ENCODE measurements at places on chromosomes 16 and 17. TPM values are rescaled to one million over a fixed set of nuclear protein-coding genes. Genes with fewer than 3 reads are reported as not detected.

KRTAP4-1 gene
- not detected for polyA plus RNA-seq

DNA sequence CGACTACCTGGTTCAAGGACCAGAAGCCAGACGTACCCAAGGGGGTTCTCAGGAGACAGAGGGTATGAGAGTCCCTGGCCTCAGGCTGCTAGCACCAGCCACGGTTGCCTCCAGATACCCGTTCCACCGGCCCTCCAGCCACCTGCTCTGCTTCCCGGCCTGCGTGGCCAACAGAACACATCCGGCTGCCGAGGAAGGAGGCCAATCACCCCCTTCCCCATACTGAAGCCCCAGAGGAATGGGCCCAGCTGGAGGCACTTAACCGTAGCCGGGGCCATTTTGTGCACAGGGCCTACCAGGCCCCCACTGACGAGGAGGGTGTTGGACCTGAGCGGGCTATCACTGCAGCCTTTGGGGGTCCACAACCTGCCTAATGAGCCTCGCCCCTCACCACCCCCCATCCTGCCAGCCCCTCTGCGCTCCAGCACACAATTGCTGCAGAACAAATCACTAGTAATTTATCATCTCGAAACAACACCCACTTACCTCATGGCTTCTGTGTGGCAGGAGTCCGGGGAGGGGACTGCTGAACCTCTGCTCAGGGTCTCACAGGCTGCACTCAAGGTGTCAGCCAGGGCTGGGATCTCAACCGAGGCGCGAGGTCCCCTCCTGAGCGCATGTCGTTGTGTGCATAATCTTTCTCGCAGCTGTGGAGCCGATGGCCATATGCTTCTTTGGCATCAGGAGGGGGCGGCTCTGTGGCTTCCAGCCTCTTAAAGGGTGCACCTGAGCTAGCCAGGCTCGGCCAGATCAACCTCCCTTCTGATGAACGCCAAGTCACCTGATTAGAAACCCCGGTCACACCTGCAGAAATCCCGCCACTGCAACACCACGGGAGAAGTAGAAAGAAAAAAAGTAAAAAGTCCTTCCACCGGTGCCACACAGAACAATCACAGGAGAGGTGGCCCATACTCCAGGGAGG is 10.1 kb upstream of the KREMEN2 start:
- no peaks in the 10 kb centered on the region for H3K36me3 ChIP-seq
- no peaks in the 10 kb centered on the region for H3K4me1 ChIP-seq
- no peak overlapping the region for H3K27ac ChIP-seq
- H3K4me3 ChIP-seq = no peak overlapping the region
- no peaks in the 10 kb centered on the region for H3K27me3 ChIP-seq

DNA sequence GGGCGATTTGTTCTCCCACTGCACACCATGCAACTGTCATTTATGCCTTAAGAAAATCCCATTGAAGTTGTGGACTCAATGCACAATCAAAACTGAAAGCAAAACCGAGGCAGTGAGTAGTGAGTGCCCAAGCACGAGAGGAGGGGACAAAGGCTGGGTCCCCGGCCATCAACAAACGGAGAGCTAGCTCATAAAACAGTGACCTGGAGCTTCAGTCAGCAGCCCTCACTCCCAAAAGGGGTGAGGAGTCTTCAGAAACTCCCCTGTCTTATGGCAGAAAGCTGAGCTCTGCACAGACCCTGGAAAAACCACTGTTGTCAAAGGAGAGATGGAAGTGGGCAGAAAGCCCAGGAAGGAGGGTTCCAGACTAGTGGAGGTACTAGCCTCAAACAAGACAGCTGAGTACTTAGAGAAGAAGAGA is 96.9 kb downstream of the ADCY9 start:
- no peaks in the 10 kb centered on the region for H3K36me3 ChIP-seq
- no peak for DNase-seq
- H3K27me3 ChIP-seq = no peaks in the 10 kb centered on the region
- H3K4me1 ChIP-seq = peaks cover 9% of the 10 kb centered on the region

GRCh38 chr17:57234061-57234738 is 22.1 kb upstream of the MSI2 start:
- H3K27ac ChIP-seq = no peak overlapping the region
- no peaks in the 10 kb centered on the region for H3K36me3 ChIP-seq
- H3K4me3 ChIP-seq = no peak overlapping the region
- no peaks in the 10 kb centered on the region for H3K4me1 ChIP-seq
- no peak for DNase-seq
- no peaks in the 10 kb centered on the region for H3K27me3 ChIP-seq

GRCh38 chr17:73546770-73547536 is 97.3 kb downstream of the SDK2 start:
- no peaks in the 10 kb centered on the region for H3K27me3 ChIP-seq
- no peak overlapping the region for H3K27ac ChIP-seq

DNA sequence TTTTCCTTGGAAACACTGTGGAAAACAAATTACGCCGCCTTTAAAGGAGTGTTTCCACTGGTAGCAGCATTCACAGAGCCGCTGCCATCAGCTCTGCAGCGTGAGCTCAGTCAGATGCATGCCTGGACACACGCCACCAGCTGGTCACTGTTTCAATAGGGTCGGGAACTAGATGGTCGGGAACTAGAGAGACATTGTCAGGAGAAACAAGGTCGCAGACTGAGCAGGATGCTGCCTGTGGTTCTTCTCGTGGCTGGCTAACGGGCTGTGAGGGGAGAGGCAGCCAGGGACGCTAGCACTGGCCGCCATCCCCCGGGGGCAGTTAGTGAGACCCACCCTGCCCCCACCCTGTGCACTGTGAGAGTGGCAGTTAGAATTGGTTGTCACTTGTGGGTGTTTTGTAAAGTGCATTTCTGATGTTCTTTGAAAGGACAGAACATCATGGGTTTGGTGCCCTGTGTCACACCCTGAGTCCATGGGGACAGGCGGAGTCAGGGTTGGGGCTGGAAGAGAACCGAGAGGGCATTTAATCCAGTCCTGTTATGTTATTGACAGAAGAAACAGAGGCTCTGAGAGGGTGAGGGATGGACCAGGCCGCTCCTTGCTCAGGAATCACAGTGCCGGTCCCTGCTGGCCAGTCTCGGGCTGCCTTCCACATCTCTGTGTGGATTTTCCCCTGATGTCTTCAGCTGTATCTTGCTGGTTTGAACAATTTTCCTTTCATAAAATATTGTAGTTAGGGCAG is 86.3 kb downstream of the SPECC1 start:
- H3K36me3 ChIP-seq = no peaks in the 10 kb centered on the region
- H3K27me3 ChIP-seq = no peaks in the 10 kb centered on the region
- peaks cover 2% of the 10 kb centered on the region for H3K4me1 ChIP-seq
- DNase-seq = no peak
- H3K4me3 ChIP-seq = no peak overlapping the region

- no peak overlapping the region for H3K4me3 ChIP-seq
- DNase-seq = no peak
- no peak overlapping the region for H3K27ac ChIP-seq
- peaks cover 16% of the 10 kb centered on the region for H3K27me3 ChIP-seq
- no peaks in the 10 kb centered on the region for H3K4me1 ChIP-seq
These were observed 14.5 kb downstream of the MPO start for GRCh38 chr17:58265902-58266875.

DNA sequence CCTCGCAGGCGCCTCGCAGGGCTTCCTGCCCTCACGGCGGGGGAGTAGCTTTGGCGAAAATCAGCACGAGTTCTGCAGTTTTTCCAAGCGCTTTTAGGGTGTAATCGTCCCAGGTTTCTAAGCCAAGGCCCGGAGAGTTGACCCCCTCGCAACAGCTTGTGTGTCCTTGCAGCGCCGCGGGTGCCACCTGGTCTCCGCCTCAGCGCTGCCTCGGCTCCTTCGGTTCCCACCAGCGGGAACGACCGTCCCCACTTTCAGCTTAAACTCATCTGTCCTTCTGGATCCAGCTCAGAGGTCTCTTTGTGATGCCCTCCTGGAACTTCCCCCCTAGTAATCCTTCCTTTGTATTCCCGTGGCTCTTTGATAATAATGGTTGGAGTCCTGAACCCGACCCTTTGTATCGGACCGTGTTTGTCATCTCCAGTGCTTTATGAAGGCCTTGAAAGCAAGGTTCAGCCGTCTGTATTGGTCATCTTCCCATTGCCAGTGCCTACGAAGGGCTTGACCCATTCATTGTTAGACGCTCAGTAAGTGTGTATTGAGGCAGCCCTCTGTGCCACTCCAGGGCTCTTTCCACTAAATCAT is 858 bp upstream of the SMARCE1 start:
- no peak for DNase-seq
- H3K27ac ChIP-seq = peak overlapping the region; percentile 95
- peaks cover 10% of the 10 kb centered on the region for H3K36me3 ChIP-seq
- H3K4me3 ChIP-seq = peak overlapping the region; percentile 82
- peaks cover 42% of the 10 kb centered on the region for H3K4me1 ChIP-seq

DNA sequence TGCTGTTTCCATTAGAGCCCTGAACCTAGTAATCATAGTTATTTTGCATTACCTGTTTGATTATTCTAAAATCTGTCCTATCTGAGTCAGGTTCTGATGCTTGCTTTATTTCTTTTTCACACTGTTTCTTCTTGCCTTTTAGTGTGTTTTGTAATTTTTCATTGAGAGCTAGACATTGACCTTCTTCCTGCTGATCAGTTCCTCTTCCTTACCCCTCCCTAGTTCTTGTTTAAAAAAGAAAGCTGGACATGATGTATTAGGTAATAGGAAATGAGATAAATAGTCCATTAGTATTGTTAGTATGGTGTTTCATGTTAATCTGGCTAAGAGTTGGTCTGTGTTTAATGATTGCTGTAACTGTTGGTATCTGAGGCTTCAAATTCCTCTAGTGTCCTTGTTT is 13.4 kb downstream of the WWP2 start:
- no peak overlapping the region for H3K4me3 ChIP-seq
- peaks cover 22% of the 10 kb centered on the region for H3K4me1 ChIP-seq
- H3K36me3 ChIP-seq = peaks cover 4% of the 10 kb centered on the region
- no peak for DNase-seq
- H3K27ac ChIP-seq = no peak overlapping the region
